ENCODE measurements at places on chromosomes 4 and X.

GRCh38 chr4:14225688-14226207 is 598.2 kb upstream of the BOD1L1 start:
- DNase-seq = no peak

- DNase-seq = no peak
Observed at GRCh38 chr4:125313497-125313896, 1.3 kb upstream of the FAT4 start.

DNA sequence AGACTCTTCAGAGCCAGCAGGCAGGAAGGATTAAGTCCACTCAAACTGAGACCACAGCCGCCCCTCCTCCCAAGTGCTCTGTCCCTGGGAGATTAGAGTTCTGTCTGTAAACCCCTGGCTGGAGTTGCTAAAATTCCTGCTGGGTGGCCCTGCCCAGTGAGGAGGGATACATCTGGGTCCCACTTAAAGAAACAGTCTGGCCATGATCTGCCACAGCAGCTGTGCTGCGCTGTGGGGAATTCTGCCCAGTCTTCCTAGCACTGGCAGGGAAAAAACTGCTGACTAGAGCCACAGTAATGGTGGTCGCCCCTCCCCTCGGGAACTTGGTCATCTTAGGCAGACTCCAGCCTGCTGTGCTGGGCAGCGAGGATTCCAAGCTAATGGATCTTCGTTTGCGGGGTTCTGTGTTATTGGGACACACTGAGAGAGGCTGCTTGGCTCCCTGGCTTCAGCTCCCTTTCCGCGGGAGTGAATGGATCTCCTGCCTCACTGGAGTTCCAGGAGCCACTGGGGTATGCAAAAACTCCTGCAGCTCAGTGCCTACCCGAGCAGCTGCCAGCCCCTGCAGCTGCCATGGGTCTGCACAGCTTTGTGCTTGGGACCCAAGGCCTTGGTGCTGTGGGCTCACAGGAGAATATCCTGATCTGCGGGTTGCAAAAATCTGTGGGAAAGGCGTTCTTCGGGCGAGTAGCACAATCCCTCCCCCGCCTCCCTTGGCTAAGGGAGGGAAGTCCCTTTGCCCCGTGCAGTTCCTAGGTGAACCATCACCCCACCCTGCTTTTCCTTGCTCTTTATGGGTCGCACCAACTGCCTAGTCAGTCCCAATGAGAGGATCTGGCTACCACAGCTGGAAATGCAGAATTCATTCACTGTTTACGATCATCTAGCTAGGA is 15.7 kb downstream of the ZXDB start:
- no peak for DNase-seq

DNA sequence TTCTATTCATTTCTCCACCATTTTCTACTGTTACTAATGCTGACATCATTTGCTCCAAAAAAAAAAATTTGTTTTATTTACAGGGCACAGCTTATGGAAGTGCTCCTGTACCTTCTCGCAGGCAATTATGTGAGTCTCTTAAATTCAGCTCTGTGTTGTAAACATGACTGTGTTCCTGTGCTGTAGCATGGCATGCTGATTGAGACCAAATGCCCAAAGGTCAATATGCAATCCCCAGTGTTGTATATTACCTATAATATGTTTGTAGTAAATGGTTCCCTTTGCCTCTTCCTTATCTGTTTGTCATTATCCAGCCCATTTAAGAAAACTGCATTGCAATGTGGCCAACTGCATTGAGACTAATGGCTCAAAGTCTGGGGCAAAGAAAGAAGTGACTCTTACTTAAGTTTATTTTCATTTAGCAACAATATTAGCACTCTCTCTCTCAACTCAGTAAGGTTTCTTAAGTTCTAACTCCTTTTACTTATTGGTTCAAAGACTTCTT is 1020.0 kb upstream of the GRID2 start:
- DNase-seq = no peak

DNA sequence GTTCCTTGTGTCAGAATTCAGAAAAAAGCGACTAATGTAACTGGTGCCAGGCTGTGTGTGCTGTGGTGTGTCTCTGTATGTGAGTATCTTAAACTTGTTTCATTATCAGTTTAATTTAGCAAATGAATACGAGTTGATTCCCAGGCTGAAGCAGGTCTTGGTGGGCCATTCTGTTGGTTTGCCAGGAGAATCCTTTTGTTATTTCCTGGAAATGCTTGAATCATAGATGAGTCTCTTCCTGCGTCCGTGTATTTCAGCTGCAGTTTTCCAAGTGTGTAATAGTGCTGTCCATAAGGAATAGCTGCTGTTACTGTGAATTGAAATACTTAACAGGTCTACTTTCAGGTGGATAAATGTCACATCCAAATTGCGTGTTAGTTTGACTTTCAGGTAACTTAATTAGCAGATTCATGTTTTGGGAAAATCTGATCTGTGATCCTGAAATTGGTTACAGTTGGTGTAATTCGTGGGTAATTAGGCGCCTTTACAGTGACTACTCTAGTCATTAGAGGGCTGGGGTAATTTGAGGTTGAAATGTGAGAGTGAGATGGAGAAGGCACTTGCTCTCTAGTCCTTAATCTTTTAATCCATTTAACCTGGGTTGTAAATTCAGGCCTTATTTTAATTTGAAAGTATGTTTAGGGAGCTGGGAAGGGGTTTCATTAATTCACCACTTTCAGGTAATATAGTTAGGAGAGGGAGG is 23.8 kb downstream of the TMEM131L start:
- no peak for DNase-seq

DNA sequence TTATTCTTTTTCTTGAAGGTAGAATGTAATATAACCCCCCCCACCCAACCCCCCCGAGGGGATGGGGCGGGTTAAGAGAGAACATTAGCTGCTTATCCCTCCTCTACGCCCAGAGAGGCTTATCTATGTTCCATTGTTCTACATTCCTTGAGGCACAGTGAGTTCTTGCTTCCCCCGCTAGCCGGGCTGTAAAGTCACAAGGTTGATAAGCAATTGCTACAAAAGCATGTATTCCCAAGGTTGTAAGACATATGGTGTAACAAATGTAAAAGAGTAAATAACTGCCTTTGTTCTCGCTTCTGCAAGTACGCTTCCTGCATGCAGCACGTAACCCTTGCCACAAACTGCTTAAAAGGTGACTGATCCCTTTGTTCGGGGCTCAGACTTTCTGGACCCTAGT is 8.2 kb downstream of the DCAF8L2 start:
- no peak for DNase-seq

- DNase-seq = no peak
Observed at GRCh38 chr4:2795300-2795892, 2.5 kb downstream of the SH3BP2 start.

GRCh38 chr4:40606239-40606767 is 23.4 kb downstream of the RBM47 start:
- no peak for DNase-seq

GRCh38 chrX:38095971-38096529 is 89.7 kb downstream of the SYTL5 start:
- DNase-seq = no peak

DNA sequence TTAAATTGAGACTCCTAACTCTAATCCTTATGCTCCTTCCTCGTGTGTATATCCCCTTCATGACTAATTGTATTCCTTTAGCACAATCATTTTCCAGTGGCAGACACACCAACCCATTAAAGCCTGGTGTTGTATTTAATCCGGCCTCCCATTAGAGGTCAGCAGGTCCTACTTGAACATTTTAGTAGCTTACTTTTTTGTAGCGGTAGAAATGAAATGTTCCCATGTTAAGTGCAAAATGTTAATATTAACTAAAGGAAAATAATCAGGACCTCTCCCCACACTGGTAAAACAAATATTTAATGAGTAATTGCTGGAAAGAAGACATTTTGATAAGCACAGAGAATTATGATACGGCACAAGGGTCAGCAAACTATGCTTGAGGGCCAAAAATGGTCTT is 3.4 kb downstream of the RAB33B start:
- no peak for DNase-seq

DNA sequence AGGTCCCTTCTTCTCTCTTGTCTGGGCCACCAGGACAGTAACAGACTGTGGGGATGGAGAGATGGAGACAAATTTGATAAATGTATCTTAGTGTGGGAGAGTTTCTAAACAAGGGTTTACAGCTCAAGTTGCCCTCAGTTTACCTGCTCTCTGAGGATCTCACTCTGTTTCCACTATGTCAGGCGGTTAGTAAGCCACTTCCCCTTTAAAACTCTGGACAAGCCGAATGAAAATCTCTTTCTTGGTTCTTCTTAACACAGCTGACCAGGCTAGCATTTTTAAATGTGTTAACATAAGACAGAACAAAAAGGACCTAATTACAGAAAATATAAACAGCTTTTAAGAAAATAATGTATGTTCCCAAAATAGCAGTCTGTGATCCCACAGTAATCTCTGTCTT is 2.9 kb upstream of the SCARB2 start:
- DNase-seq = no peak

- DNase-seq = no peak
Observed at GRCh38 chr4:42466273-42466844, 69.1 kb downstream of the SHISA3 start.

GRCh38 chrX:5976332-5976731 is 252.3 kb downstream of the NLGN4X start:
- no peak for DNase-seq

GRCh38 chr4:151540728-151541388 is 131.9 kb downstream of the FHIP1A start:
- DNase-seq = no peak

DNA sequence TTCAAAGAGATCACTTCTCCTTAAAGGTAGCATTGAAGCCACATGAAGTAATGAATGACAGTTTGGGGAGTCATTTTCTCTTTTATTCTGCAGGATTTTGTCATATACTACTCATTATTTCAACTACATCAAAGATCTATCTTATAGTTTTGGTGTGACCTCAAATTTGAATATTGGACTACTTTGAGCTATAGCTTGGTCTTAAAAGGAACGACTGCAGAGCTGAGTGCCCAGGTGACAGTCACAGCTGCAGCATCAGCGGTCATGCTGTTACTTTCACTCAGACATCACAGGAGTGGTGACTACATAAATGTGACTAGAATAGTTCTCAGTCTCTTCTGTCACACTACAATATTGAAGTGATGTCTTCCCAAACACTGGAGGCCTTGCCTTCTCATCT is 10.7 kb upstream of the SPCS3 start:
- no peak for DNase-seq

DNA sequence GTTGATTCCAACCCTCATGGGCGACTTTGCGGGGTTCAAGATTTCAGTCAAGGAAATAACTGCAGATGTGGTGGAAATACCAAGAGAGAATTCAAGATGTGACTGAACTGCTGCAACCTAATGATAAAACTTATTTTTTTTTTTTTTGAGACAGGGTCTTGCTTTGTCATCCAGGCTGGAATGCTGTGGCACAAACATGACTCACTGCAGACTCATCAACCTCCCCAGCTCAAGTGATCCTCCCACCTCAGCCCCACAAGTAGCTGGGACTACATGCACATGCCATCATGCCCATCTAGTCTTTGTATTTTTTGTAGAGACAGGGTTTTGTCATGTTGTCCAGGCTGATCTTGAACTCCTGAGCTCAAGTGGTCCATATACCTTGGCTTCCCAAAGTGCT is 19.5 kb upstream of the WDFY3 start:
- no peak for DNase-seq

GRCh38 chr4:150316332-150317205 is 238.3 kb downstream of the DCLK2 start:
- no peak for DNase-seq

DNA sequence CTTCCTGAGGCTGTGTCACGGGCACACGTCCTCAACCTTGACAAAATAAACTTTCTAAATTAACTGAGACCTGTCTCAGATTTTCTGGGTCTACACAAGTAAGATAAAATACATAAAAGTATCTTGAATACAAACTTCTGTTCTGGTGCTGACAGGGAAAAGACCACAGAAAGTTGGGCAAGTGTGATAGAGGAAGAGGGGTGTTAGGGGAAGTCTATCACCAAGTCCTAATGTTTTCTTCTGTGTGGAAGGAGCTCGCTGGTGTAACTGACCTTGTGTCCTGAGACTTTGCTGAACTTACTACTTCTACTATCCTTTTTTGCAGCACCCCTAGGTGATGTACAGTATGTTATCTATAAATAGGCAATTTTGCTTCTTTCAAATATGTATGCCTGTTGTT is 97.0 kb upstream of the STIM2 start:
- no peak for DNase-seq

DNA sequence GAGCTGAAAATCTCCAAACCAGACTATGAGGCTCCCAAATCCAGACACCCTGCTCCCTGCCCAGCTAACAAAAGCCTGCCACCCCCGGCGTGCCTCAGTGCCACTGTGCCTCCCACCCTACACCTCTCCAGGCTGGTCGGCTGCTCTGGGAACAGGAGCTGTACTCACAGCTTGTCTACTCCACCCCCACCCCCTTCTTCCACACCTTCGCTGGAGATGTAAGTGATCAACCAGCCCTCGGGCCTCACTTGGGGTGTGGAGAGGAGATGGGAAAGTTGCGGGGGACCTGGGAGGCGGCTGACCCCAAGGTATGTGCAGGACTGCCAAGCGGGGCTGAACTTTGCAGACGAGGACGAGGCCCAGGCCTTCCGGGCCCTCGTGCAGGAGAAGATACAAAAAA is 1.8 kb downstream of the WAS start:
- no peak for DNase-seq

GRCh38 chr4:30765022-30765421 is 44.9 kb downstream of the PCDH7 start:
- DNase-seq = no peak

DNA sequence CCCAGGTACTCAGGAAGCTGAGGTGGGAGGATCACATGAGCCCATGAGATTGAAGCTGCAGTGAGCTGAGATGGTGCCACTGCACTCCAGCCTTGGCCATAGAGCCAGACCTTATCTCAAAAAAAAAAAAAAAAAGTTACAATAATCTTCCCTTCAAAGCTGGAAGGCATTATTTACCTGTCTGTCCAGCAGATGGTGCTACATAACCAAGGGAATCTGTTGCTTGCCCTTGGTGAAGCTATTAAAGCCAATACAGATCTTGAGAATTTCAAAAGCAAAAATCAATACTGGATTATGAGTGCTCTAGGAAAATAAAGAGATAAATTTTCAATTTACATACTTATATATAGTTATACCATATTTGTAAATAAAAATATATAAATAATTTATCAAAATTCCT is 25.9 kb downstream of the PKD2 start:
- DNase-seq = peak; percentile 31

DNA sequence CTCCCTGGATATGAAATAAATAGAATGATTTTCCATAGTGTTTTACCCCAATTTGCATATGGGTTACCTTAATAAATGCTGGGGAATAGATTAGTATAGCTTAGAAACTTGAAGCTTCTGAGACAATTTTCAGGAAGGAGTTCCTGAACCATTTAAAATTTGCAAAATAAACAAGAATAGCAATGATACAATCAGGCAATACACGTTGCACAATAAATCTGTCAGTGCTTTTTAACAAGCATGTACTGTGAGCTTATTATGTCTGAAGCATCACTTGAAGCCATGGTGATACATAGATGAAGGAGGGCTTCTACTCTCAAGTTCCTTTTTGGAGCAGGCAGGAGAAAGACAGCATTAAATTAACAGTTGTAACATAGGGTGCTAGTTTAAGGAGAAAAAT is 84.2 kb upstream of the WDFY3 start:
- no peak for DNase-seq

- DNase-seq = no peak
Observed at GRCh38 chrX:335758-336155, 17.2 kb upstream of the GTPBP6 start.

GRCh38 chr4:176921256-176921655 is 128.5 kb upstream of the VEGFC start:
- no peak for DNase-seq

- peak; percentile 17 for DNase-seq
Observed at GRCh38 chrX:76253432-76253831, 80.6 kb downstream of the PBDC1 start.

Data from activated T-cell treated with anti-CD3 and anti-CD28 coated beads for 4 hours (primary cell).